Thoracic aorta (tissue), 2 donors: ENCODE measurements at places on chromosomes 11 and 22.
A peak's percentile ranks its signal among the peaks of the same experiment; 100 is the strongest.

DNA sequence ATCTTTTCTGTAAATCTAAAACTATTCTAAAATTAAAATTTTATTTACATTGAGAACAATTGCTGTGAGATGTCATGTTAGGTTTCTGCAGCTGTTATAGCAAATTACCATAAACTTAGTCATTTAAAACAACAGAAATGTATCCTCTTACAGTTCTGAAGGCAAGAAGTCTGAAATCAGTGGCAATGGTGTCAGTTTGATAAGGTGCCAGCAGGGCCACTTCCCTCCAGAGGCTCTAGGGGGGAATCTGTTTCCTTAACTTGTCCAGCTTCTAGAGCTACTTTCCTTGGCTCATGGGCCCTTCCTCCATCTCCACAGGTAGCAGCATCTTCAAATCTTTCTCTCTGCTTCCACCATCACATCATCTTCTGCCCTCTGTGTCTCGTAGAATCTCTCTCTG, 23.0 kb downstream of the MOGAT2 start:
- H3K4me1 ChIP-seq, result no peaks in the 10 kb centered on the region
- H3K36me3 ChIP-seq, result no peaks in the 10 kb centered on the region
- no peak overlapping the region for H3K27ac ChIP-seq
- no peak overlapping the region for H3K4me3 ChIP-seq

DNA sequence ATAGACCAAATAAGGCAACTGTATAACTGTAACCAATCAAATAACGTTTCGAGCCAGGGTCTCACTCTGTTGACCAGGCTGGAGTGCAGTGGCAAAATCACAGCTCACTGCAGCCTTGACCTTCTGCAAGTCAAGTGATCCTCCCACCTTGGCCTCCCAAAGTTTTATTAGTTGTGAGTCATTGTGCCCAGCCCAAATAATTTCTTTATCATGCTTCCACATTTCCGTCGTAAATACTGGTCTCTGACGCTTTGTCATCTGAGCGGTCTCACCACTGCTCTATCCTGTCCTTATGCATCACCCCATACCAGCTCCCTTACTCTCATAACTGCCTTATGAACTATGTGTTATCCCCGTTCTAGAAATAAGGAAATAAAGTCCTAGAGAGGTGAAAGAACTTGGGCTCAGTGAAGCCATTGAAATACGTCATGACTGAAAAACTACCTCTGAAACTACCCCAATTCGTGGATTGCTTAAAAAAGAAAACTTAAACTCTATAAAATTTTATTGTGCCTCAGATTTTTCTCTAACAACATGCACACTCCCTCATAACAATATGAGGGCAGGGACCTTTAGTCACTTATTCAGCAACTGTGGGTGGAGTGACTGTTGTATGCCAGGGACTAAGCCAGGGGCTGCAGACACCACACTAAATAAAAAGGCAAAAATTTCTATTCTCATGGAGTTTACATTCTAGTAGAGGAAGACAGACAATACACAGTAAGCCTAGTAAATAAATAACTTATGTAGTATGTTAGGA, 15.8 kb upstream of the RTN4RL2 start:
- H3K36me3 ChIP-seq, result no peaks in the 10 kb centered on the region
- no peak overlapping the region for H3K27ac ChIP-seq
- H3K4me1 ChIP-seq, result no peaks in the 10 kb centered on the region
- H3K4me3 ChIP-seq, result no peak overlapping the region

DNA sequence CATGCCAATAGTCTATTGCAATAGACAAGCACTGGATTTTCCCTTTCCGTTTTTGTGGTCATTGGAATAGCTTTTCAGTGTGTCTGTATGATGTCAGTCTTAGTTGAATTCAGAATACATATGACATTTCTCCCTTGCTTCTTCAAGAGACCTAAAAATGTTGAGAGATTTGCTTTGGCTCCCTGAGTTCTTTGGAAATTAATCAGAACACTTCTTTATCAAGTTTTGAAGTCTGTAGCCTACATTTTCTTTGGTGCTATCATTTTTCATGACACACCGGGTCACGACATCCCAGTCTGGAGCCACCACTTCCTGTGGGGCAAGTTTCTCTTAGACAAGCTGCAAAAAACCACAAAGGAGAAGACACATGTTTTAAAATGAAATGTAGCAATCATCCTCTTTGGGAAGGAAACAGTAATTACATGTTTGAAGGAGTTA, 847.1 kb downstream of the OPCML start:
- H3K4me3 ChIP-seq, result no peak overlapping the region
- H3K36me3 ChIP-seq, result no peaks in the 10 kb centered on the region
- H3K27ac ChIP-seq, result no peak overlapping the region
- DNase-seq, result no peak

- no peak overlapping the region for H3K4me3 ChIP-seq
- no peaks in the 10 kb centered on the region for H3K27me3 ChIP-seq
- no peak overlapping the region for H3K27ac ChIP-seq
- H3K36me3 ChIP-seq, result peaks cover 40% of the 10 kb centered on the region
- H3K4me1 ChIP-seq, result peaks cover 5% of the 10 kb centered on the region
Observed at GRCh38 chr11:18612394-18612793, 12.8 kb downstream of the MISFA start.

DNA sequence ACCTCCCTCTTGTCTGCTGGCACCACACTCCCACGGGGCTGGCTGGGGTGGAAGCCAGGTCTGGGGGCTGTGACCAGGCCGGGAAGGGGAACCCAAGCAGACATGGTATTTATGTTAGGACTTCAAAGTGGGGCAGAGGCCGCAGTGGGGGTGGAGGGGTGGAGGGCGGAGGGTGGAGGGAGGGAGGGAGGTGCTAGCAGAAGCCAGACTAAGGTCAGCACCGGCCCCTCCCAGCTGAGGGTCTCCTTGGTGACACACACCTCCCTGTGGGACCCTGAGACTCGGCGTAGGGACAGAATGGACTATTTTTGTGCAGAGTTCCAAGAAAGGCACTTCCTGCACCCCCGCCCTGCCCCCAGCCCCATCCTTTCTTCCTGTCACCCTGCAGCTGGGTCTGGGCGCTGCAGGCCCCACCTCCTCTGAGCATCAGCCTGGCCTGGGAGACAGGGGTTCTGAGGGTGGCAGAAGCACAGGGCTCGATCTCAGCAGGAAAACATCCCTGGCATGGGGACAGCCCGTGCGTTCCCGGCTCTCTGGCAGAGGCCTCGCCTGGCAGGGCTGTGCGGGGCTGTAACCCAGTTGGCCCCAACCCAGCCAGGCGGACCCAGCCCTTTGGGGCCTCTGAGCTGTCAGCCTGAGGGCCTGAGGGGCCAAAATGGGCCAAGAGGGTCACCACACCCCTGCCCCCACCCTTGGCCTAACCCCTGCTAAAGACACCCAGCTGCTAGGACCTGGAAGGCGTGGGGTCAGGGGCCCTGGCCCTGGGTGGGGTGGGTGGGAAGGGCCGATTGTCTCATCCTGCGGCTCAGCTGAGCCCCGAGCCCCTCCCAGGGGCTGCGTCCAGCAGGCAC, 9.6 kb upstream of the CD248 start:
- no peak overlapping the region for H3K27ac ChIP-seq
- no peaks in the 10 kb centered on the region for H3K4me1 ChIP-seq
- DNase-seq, result no peak
- no peaks in the 10 kb centered on the region for H3K27me3 ChIP-seq
- H3K4me3 ChIP-seq, result no peak overlapping the region

DNA sequence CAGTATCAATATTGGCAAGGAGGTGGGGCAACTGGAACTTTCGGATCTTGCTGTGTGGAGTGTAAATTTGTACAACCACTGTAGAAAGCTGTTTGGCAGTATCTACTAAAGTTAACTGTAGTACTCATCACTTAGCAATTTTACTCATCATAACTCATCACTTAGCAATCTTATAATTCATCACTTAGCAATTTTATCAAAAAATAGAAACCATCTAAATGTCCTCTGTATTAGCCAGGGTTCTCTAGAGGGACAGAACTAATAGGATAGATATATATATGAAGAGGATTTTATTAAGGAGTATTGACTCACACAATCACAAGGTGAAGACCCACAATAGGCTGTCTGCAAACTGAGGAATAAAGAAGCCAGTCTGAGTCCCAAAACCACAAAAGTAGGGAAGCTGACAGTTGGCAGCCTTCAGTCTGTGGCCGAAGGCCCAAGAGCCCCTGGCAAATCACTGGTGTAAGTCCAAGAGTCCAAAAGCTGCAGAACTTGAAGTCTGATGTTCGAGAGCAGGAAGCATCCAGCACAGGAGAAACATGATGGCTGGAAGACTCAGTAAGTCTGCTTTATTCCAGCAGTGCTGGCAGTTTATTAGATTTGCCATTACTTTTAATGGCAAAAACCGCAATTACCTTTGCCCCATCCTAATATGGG, 92.9 kb upstream of the USP47 start:
- no peak overlapping the region for H3K27ac ChIP-seq
- H3K27me3 ChIP-seq, result no peaks in the 10 kb centered on the region
- no peaks in the 10 kb centered on the region for H3K36me3 ChIP-seq
- peaks cover 5% of the 10 kb centered on the region for H3K4me1 ChIP-seq

GRCh38 chr11:122114976-122115375, 1.0 kb downstream of the BLID start:
- no peaks in the 10 kb centered on the region for H3K27me3 ChIP-seq
- peaks cover 14% of the 10 kb centered on the region for H3K4me1 ChIP-seq
- no peaks in the 10 kb centered on the region for H3K36me3 ChIP-seq
- peak overlapping the region; percentile 1 for H3K27ac ChIP-seq
- no peak overlapping the region for H3K4me3 ChIP-seq

GRCh38 chr11:122103726-122104125, 12.3 kb downstream of the BLID start:
- no peak for DNase-seq
- H3K27ac ChIP-seq, result peak overlapping the region; percentile 96

DNA sequence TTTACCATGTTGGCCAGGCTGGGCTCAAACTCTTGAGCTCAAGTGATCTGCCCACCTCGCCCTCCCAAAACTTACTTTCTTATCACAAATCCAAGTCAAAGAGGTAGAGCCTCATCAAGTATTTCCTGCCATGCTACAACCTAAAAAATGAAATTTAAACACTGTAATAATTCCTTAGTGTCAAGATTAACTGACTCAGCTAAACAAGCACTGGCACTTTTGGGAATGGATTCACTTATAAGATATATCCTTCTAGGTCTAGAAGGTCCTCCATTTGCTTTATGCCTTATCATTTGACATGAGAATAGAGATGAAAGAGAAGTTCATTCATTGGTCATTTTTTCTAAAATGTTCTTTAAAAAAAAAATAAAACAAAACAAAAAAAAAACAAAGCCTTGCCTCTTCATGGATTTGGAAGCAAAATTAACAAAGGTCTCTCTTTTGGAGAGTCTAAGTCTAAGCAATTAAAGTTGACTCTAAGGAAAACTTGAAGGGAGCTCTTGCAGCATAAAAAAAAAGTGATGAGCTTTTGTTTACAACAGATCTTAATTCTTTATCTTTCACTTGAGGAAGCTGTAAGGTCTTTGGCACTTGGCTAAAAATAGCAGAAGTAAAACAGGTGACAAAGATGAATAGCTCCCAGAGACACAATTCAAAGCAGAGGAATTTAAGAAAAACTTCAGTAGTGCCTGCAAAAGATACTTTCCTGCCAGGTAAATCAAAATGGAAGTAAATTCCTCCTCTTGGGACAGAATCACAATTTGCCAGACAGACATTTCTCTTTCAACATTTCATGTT, 50.3 kb downstream of the CADM1 start:
- no peaks in the 10 kb centered on the region for H3K27me3 ChIP-seq
- no peaks in the 10 kb centered on the region for H3K4me1 ChIP-seq
- H3K36me3 ChIP-seq, result no peaks in the 10 kb centered on the region

DNA sequence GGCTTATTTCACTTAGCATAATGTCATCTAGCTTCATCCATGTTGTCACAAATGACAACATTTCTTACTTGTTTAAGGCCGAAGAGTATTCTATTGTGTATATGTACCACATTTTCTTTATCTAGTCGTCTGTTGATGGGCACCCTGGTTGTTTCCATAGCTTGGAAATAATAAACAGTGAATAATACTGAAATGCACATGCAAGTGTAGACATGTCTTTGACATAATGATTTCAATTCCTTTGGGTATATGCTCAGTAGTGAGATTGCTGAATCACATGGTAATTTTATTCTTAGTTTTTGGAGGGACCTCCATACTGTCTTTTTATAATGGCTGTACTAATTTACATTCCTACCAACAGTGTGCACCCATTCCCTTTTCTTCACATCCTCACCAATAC, 508.0 kb downstream of the NELL1 start:
- H3K27ac ChIP-seq, result no peak overlapping the region
- H3K4me1 ChIP-seq, result no peaks in the 10 kb centered on the region
- DNase-seq, result no peak
- H3K4me3 ChIP-seq, result no peak overlapping the region
- H3K36me3 ChIP-seq, result no peaks in the 10 kb centered on the region

- no peaks in the 10 kb centered on the region for H3K27me3 ChIP-seq
- DNase-seq, result no peak
- no peak overlapping the region for H3K27ac ChIP-seq
Observed at GRCh38 chr11:82315093-82315492, 418.6 kb downstream of the FAM181B start.

- no peak overlapping the region for H3K27ac ChIP-seq
- H3K4me3 ChIP-seq, result no peak overlapping the region
- no peak for DNase-seq
- no peaks in the 10 kb centered on the region for H3K4me1 ChIP-seq
Observed at GRCh38 chr11:126153972-126154371, 57.5 kb downstream of the RPUSD4 start.

DNA sequence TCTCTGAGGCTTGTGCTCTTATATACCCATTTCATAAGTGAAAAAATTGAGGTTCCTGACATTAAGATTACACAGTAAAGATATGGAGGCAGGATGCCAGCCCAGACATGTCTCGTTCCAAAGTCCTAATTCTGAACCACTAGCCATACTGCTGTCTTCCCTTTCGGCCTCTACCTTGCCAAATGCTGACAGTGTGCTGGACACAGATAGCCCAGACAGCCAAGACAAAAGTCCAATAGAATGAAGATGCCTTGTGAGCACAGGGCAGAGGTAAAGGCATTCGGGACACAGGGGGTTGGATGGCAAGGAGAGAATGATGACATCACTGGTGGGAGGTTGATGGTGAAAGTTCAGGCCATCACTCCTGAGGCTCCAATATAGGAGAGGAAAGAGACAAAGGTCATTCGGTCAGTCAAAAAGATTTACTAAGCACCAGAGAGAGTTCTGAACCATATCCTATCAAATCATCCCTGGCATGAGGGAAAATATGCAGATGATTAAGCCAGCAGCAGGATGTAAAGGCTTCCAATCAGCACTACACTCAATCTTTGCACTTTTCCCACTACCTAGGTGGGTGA, 174.0 kb upstream of the MTMR2 start:
- peaks cover 14% of the 10 kb centered on the region for H3K4me1 ChIP-seq
- peaks cover 2% of the 10 kb centered on the region for H3K36me3 ChIP-seq
- H3K27ac ChIP-seq, result peak overlapping the region; percentile 38
- no peak overlapping the region for H3K4me3 ChIP-seq
- no peak for DNase-seq
- H3K27me3 ChIP-seq, result no peaks in the 10 kb centered on the region

DNA sequence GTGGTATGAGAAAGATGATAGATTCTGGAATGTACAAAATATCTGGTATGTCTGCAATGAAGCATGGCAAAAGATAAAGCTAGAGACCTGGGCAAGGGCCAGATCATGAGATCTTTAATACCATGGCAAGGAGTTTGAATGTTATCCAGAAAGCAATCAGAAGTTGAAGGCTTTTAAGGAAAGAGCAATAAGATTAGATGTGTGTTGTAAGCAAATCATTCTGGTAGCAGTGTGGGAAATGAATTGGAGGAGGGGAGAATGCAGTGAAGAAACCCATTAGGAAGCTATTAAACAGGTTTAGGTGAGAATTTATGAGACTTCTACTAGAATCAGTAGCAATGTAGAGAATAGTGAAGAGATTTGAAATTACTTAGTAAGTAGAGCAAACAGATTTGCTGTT, 32.2 kb upstream of the SYT9 start:
- DNase-seq, result no peak
- H3K27me3 ChIP-seq, result no peaks in the 10 kb centered on the region
- no peak overlapping the region for H3K4me3 ChIP-seq
- H3K4me1 ChIP-seq, result no peaks in the 10 kb centered on the region
